ENCODE measurements at places on chromosomes 12 and 14.

DNA sequence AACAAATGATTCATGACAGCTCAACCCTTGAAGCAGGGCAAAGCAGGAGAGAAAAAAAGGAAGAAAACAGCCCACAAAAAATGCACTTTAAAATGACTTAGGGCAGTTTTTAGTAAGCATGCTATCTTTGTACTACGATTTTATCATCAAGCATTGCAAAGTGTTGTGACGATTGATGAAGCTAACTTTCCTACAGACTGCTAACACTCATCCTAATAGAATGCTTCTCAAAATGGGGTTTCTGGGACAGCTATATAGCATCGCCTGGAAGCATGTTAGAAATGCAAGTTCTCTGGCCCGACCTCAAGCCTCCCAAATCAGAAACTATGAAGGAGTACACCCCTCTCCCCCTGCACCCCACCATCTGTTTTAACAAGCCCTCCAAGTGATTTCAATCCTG is 256.4 kb downstream of the SSPN start:
- H3K27me3 ChIP-seq, result no peaks in the 10 kb centered on the region
- H3K36me3 ChIP-seq, result no peaks in the 10 kb centered on the region
- no peaks in the 10 kb centered on the region for H3K4me1 ChIP-seq
- no peak for DNase-seq
- H3K4me3 ChIP-seq, result no peak overlapping the region

GRCh38 chr12:95942524-95943329 is at the start of gene CCDC38:
Gene CCDC38, minus strand, starts transcription at chr12:95942614. Its CDS starts 6,105 bp downstream, at chr12:95936509.
- H3K27me3 ChIP-seq, result no peaks in the 10 kb centered on the region
- H3K4me3 ChIP-seq, result peak within 1 kb of the TSS; percentile 90
- peak within 1 kb of the TSS; percentile 60 for H3K27ac ChIP-seq

GRCh38 chr14:25004389-25004809 is 45.5 kb downstream of the STXBP6 start:
- no peak overlapping the region for H3K4me3 ChIP-seq
- H3K4me1 ChIP-seq, result no peaks in the 10 kb centered on the region
- H3K27me3 ChIP-seq, result no peaks in the 10 kb centered on the region
- no peak overlapping the region for H3K27ac ChIP-seq
- no peaks in the 10 kb centered on the region for H3K36me3 ChIP-seq

DNA sequence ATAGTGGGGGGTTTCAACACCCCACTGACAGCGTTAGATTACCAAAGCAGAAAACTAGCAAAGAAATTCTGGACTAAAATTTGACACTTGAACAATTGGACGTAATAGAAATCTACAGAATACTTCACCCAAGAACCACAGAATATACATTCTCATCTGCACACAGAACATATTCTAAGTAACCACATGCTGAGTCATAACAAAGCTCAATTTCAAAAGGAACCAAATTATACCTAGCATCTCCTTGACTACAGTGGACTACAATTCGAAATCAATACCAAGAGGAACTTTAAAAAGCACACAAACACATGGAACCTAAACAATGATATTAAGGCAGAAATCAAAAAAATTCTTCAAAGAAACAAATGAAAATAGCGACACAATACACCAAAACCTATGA is 871.6 kb upstream of the MDGA2 start:
- no peaks in the 10 kb centered on the region for H3K36me3 ChIP-seq
- no peak overlapping the region for H3K4me3 ChIP-seq
- no peak overlapping the region for H3K27ac ChIP-seq
- H3K27me3 ChIP-seq, result no peaks in the 10 kb centered on the region
- no peaks in the 10 kb centered on the region for H3K4me1 ChIP-seq
